ENCODE measurements at places on chromosomes 11 and 22. TPM values are rescaled to one million over a fixed set of nuclear protein-coding genes. Genes with fewer than 3 reads are reported as not detected.

DNA sequence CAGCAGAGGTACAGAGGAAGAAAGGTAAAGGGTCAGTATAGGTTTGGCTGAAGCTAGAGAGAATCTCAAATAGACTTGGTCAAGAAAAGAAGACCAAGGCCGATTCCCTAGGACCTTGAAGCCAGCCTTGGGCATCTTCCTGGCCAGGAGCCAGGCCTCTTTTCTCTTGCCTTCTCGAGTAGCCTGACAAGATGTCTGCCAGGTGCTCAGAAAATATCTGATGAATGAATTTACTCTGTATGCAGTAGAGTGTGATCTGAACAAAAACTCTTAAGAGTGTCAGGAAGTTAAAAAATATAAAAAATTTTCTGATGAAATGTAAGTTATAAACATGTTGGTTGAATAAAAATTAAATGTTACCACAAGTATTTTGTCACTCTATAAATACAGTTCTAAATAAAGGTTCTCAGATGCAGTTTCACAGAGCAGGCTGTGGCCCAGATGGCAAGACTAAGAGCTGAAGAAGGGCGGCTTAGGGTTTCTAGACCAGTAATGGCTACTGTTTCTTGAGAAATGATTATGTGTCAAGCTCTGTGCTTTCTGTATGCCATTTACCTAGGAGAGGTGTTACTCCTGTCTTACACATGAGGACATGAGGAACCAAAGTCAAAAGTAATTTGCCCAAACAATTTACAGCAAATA lies 98.1 kb downstream of the ATXN10 start:
- DNase-seq, result no peak

DNA sequence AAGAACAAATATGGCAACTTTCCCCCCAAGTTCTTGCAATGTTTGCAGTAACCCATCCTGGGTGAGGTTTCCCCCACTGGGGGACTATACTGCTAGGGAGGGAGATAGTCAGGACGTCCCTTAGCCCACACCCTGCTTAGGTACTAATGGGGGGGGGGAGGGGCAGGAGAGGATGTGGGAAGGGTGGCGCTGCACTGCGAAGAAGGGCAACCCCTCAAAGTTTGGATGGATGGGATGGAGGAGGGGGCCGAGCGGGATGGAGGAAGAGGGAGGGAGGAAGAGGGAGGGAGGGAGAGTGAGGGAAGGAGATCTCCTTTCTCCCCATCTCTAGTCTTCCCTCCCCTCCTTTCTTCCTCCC lies 100.6 kb upstream of the HSD17B12 start:
- DNase-seq, result no peak

Gene TSKU
- total RNA-seq, result 8.2 TPM

- DNase-seq, result no peak
Observed at GRCh38 chr11:28342716-28343115, 234.5 kb downstream of the METTL15 start.

DNA sequence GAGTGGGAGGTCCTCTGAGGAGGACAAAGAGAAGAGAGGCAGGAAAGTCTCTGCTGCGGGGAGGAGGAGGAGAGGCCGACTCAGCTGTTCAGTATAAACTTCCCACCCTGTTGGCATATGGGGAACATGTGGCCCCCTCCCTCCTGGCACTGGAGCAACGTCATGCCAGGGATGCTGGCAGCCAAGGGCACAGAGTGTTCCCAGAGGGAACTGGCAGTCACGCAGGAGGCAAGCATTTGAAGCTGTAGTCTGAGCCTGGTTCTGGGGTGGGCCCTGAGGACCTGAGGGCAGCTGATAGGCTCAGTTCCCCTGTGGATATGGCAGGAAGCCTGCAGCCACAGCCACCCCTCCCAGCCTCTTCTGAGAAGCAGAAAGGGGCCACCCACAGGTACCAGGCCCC lies 67.1 kb upstream of the TSPAN18 start:
- no peak for DNase-seq

Gene NCAM1
- total RNA-seq, result 11.2 TPM

Gene BARX2
- not detected for total RNA-seq

DNA sequence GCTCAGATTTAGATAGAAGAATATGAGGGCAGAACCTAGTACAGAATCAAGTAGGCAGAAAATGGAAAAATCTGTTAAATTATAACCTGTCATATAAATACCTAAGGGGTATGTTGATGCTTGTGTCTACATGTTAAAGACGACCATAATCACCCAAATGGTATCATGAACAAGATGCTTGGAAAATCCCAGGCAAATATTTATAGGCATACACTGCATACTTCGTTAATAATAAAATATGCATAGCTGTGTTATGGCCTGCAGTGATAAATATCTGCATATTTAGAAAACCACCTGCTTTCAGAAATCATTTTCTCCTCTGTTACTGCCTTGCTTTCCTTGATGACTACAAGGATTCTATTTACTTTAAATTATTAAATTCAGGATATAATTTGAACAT lies 18.9 kb upstream of the DDX10 start:
- no peak for DNase-seq

GRCh38 chr22:38187413-38188212 lies 6.0 kb upstream of the PLA2G6 start:
- DNase-seq, result peak; percentile 47

Gene SGSM1
- total RNA-seq, result not detected

DNA sequence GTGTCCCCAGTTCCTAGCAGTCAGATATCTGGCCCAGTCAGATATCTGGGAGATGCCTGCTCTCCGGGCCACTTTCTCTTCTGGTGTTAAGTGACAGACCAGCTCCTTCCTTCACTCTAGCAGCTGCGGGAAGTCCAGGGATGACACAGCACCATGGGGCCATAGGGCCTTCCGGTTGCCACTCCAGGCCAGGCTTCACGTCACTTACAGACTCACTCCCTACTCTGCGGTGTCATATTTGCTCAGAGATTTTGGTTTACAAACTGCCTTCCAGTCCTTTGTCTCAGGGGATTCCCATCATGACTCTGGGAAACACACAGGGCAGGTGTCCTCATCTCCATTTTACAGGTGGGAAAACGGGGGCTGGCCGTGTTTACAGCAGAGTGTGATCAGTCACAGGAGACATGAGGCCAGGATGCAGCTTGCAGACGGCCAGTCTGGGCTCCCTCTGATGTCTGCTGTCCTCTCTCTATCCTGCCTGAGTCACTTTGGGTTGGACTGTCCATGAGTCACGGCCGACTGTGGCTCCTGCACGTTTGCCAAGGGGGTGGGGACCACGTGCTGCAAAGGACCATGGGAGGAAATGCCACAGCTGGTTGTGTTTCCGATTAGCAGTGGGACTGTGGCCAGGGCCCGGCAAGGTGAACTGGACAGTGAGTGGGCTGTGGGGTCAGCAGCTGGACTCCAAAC lies 8.2 kb upstream of the TBC1D22A start:
- DNase-seq, result peak; percentile 96

- DNase-seq, result peak; percentile 38
Observed at GRCh38 chr11:58524232-58525036, 16.5 kb upstream of the OR5B21 start.

DNA sequence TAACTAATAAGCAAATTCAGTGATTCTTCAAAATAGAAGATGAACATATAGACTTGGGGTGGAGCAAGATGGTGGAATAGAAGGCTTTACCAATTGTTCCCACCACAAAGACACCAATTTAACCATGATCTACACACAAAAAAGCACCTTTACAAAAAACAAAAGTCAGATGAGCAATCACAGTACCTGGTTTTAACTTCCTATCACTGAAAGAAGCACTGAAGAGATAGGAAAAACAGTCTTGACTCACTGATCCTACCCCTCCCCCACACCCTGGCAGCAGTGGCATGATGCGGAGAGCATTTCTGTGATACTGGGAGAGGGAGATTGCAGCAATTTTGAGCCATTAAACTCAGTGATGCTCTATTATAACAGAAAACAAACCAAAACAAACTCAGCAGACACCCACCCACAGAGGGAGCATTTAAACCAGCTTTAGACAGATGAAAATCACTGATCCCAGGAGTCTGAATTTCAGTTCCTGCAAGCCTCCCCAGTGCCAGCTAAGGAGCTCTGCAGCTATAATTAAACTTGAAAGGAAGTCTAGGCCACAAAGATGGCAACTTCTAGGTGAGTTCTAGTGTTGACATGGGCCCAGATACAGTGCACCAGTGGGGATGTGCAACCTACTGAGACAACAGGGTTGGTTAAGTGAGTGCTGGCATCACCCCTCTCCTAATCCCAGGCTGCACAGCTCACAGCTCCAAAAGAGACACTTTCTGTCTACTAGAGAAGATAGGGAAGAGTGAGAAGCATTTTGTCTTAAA lies 161.8 kb upstream of the GRIA4 start:
- DNase-seq, result no peak

DNA sequence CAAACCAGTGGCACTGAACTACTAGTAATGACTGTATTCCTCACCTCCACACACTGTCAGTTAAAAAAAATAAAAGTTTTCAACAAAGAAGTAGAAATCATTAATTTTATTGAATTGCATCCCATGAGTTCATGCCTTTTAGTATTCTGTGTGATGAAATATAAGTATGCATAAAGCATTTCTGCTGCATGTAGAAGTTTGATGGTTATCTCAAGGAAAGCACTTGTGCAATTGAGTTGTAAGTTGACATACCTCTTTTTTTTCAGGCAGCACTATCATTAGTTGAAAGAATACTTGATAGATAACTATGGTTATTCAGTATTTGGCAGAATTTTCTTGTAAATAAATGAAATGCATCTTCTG lies 104.4 kb downstream of the STIM1 start:
- DNase-seq, result no peak
